ENCODE measurements at places on chromosomes 6 and 20.
A peak's percentile ranks its signal among the peaks of the same experiment; 100 is the strongest.

- peaks cover 23% of the 10 kb centered on the region for H3K4me1 ChIP-seq
- no peak for DNase-seq
- no peak overlapping the region for H3K27ac ChIP-seq
- no peak overlapping the region for H3K4me3 ChIP-seq
- peaks cover 4% of the 10 kb centered on the region for H3K27me3 ChIP-seq
- peaks cover 3% of the 10 kb centered on the region for H3K36me3 ChIP-seq
Observed at GRCh38 chr6:163408352-163408991, 6.0 kb upstream of the QKI start.

GRCh38 chr6:158416883-158417759, 104.9 kb downstream of the TULP4 start:
- no peak overlapping the region for H3K4me3 ChIP-seq
- H3K27me3 ChIP-seq: no peaks in the 10 kb centered on the region
- H3K4me1 ChIP-seq: no peaks in the 10 kb centered on the region
- H3K27ac ChIP-seq: no peak overlapping the region
- H3K36me3 ChIP-seq: peaks cover 22% of the 10 kb centered on the region
- DNase-seq: no peak

- no peaks in the 10 kb centered on the region for H3K27me3 ChIP-seq
- H3K4me1 ChIP-seq: peaks cover 21% of the 10 kb centered on the region
- no peak overlapping the region for H3K27ac ChIP-seq
- DNase-seq: no peak
- no peaks in the 10 kb centered on the region for H3K36me3 ChIP-seq
- H3K4me3 ChIP-seq: no peak overlapping the region
Observed at GRCh38 chr6:90369651-90370050, 73.0 kb upstream of the BACH2 start.

DNA sequence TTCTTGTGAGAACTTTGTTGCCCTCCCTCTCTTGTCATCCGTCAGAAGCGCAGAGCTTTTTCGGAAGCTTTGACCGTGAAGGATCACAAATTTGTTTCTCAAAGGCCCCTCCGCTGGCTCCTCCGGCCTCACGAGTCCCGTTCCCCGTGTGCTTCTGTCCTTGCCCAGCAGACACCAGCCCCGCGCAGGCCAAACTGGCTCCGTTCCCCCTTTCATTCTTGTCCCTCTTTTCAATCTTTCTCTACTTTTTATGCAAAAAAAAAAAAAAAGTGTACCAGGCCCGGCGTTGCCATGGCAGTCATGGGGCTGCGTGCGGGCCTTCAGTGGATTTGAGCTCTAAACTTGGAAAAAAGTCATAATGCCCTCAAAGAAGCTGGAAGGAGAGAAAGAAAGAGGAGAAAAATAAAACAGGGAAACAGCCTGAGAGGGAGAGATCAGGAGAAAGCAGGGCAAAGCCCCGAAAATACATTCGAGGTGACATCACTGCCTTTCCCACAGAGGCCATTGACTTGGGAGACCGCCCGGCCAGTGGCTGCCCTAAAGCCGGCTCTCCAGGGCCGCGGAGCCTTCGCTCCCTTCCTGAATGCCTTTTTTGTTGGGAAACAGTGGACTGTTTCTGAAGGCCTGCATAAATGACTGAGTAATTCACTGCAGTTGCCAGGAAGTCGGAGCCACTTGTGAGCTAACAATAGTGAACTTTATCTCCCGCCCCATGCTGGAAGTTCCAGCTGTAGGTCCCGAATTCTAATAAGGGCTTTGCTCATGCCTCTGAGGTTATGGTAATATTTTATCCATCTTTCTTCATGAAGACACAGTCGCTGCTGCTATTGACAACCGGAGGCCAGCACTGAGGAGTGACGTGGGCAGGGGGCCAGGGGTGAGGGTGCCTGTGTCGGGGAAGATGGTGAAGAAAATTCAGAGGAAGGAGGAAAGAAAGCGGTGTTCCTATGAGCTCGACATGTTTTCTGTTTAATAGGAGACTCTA, 670.9 kb downstream of the QKI start:
- peak overlapping the region; percentile 10 for H3K4me3 ChIP-seq
- H3K4me1 ChIP-seq: peaks cover 6% of the 10 kb centered on the region
- H3K36me3 ChIP-seq: no peaks in the 10 kb centered on the region
- no peak overlapping the region for H3K27ac ChIP-seq

GRCh38 chr6:41257369-41258195, 28.9 kb downstream of the TREM1 start:
- DNase-seq: no peak
- no peak overlapping the region for H3K4me3 ChIP-seq
- H3K4me1 ChIP-seq: peaks cover 8% of the 10 kb centered on the region
- no peak overlapping the region for H3K27ac ChIP-seq
- H3K27me3 ChIP-seq: peaks cover 2% of the 10 kb centered on the region
- peaks cover 2% of the 10 kb centered on the region for H3K36me3 ChIP-seq

- H3K27ac ChIP-seq: no peak overlapping the region
- no peak overlapping the region for H3K4me3 ChIP-seq
- DNase-seq: no peak
- no peaks in the 10 kb centered on the region for H3K36me3 ChIP-seq
Observed at GRCh38 chr20:57289391-57290177, 23.1 kb upstream of the BMP7 start.

GRCh38 chr6:32457054-32457453, 17.4 kb downstream of the HLA-DRA start:
- H3K4me3 ChIP-seq: no peak overlapping the region
- peaks cover 52% of the 10 kb centered on the region for H3K27me3 ChIP-seq
- H3K4me1 ChIP-seq: no peaks in the 10 kb centered on the region

GRCh38 chr20:2767768-2768631, 32.4 kb downstream of the CPXM1 start:
- peaks cover 7% of the 10 kb centered on the region for H3K4me1 ChIP-seq
- peaks cover 8% of the 10 kb centered on the region for H3K27me3 ChIP-seq
- DNase-seq: no peak
- H3K27ac ChIP-seq: no peak overlapping the region
- H3K36me3 ChIP-seq: no peaks in the 10 kb centered on the region
- H3K4me3 ChIP-seq: no peak overlapping the region

GRCh38 chr6:34305982-34306708, 57.3 kb upstream of the SMIM29 start:
- H3K4me1 ChIP-seq: peaks cover 3% of the 10 kb centered on the region
- H3K4me3 ChIP-seq: no peak overlapping the region
- no peak overlapping the region for H3K27ac ChIP-seq
- H3K36me3 ChIP-seq: no peaks in the 10 kb centered on the region
- DNase-seq: no peak

DNA sequence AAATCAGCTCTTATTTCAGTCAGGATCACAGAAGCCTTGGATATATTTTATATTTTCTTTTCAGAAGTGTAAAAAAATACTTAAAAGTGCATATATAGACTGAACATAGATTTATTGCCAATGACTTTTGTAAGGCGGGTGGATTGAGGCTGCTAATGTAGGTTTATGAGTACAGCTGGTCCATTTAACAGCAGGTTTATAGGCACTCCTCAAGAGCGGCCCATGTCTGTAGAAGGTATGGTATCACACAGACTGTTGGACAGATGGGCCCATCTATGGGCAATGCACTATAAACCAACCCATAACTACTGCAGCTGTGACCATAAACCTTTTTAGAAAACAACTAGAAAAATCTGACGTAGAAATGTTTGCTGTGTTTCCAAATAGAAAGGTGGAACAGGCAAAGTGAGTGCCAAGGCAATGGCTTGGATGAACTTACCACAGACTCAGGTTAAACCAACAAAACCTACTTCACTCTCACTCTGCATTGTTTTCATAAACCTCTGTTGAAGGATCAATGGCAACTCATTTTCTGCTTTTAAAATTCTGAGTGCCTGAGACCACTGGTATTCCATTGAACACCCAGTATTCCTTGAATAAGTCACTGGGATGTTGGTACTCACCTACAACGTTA, 170.6 kb upstream of the EYA4 start:
- H3K27me3 ChIP-seq: no peaks in the 10 kb centered on the region
- no peak for DNase-seq
- no peaks in the 10 kb centered on the region for H3K36me3 ChIP-seq
- H3K4me1 ChIP-seq: no peaks in the 10 kb centered on the region
- H3K4me3 ChIP-seq: no peak overlapping the region
- no peak overlapping the region for H3K27ac ChIP-seq

GRCh38 chr20:22962567-22963439, 72.3 kb upstream of the SSTR4 start:
- no peaks in the 10 kb centered on the region for H3K4me1 ChIP-seq
- H3K36me3 ChIP-seq: no peaks in the 10 kb centered on the region
- no peak for DNase-seq
- no peak overlapping the region for H3K27ac ChIP-seq
- peaks cover 4% of the 10 kb centered on the region for H3K27me3 ChIP-seq
- no peak overlapping the region for H3K4me3 ChIP-seq

GRCh38 chr6:37648465-37649330, 49.0 kb downstream of the MDGA1 start:
- no peak overlapping the region for H3K27ac ChIP-seq
- H3K4me1 ChIP-seq: peaks cover 20% of the 10 kb centered on the region
- H3K36me3 ChIP-seq: peaks cover 3% of the 10 kb centered on the region
- DNase-seq: peak; percentile 61

GRCh38 chr20:58352468-58352867, 36.6 kb upstream of the VAPB start:
- H3K27me3 ChIP-seq: no peaks in the 10 kb centered on the region
- peaks cover 15% of the 10 kb centered on the region for H3K36me3 ChIP-seq
- no peak overlapping the region for H3K4me3 ChIP-seq
- peak; percentile 19 for DNase-seq
- H3K27ac ChIP-seq: no peak overlapping the region

- DNase-seq: no peak
- peaks cover 20% of the 10 kb centered on the region for H3K27me3 ChIP-seq
- H3K4me3 ChIP-seq: no peak overlapping the region
- no peaks in the 10 kb centered on the region for H3K4me1 ChIP-seq
Observed at GRCh38 chr20:9989066-9989724, 45.6 kb upstream of the ANKEF1 start.

DNA sequence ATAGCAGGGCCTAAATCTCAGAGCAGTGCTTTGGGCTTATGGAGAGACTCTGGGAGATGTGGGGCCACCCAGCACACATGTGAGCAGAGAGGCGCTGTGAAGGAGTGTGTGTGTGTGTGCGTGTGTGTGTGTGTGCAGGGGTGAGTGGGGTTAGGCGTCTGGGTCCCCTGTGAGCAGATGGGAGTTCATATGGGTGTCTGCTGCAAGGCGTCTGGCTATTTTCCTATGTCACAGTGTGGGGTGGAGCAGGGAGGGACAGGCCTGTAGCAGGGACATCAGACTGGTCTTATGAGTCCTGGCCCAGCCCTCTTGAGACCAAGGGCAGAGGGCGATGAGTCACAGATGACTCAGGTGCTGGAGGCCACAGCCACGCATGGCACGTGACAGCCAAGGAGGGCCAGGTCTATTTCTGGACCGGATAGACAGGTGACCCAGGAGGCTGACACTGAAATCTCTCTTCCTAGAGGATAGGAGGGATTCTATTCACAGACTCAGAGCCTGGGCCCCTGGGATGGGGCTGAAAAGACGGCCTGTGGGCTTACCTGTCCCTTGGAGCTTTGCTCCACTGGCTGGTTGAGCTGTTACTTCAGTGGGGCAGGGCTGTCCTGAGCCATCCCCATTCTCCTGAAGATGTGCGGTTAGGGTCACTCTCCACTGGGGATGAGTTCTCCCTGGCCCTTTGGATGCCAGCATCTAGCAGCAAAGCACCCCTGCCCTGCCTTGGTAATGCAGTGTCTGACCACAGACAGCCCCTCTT, 28.9 kb downstream of the VEGFA start:
- H3K36me3 ChIP-seq: no peaks in the 10 kb centered on the region
- H3K4me3 ChIP-seq: no peak overlapping the region

DNA sequence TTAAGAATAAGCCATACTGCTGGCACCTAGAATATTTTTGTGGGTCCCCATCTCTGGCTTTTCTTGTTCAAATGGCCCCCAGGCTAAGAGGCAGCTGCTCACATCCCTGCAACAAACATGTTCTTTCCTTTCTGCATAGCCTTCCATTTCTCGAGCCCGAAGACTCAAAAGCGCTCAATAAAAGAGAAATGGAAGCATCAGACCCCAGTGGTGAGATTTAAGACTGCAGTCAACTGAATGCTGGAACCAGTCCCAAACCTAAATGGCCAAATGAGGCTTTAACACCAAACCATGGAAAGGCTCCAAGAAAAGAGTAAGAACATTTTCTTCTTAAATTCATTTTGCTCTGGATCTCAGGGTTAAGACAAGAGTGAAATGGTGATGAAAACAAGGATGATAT, 122.1 kb upstream of the TRAF3IP2 start:
- H3K27me3 ChIP-seq: no peaks in the 10 kb centered on the region
- H3K4me1 ChIP-seq: peaks cover 87% of the 10 kb centered on the region
- H3K36me3 ChIP-seq: peaks cover 73% of the 10 kb centered on the region
- DNase-seq: no peak

DNA sequence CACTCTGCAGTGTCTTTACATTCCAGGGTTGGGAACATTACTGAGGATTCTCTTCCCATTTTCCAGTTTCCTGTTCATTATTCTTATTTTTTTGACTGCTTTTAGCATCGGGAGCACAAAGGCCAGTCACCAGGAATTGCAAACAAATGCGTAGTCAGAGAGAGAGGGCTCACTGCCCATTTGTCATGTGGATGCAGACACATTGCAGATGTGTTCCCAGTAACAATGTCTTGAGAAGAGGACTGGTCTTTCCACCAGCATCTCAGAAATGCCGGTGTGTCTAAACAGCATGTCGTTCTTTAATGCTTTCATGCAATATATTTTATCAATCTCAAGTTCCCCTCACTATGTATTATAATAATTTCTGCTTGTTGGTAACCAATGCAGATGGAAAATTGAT, 952 bp upstream of the TAAR6 start:
- H3K27ac ChIP-seq: no peak overlapping the region
- no peak for DNase-seq
- H3K36me3 ChIP-seq: no peaks in the 10 kb centered on the region
- peaks cover 19% of the 10 kb centered on the region for H3K27me3 ChIP-seq
- H3K4me1 ChIP-seq: no peaks in the 10 kb centered on the region
- H3K4me3 ChIP-seq: no peak overlapping the region

- H3K4me1 ChIP-seq: peaks cover 69% of the 10 kb centered on the region
- DNase-seq: peak; percentile 68
- peaks cover 26% of the 10 kb centered on the region for H3K36me3 ChIP-seq
- H3K27me3 ChIP-seq: no peaks in the 10 kb centered on the region
- peak overlapping the region; percentile 90 for H3K27ac ChIP-seq
Observed at GRCh38 chr6:33427585-33428223, 7.8 kb downstream of the SYNGAP1 start.

- peaks cover 47% of the 10 kb centered on the region for H3K27me3 ChIP-seq
- peak overlapping the region; percentile 67 for H3K4me3 ChIP-seq
Observed at GRCh38 chr6:82362878-82363427, 664 bp upstream of the TPBG start.

GRCh38 chr6:142714951-142715785, 229.8 kb downstream of the HIVEP2 start:
- no peak overlapping the region for H3K27ac ChIP-seq
- peaks cover 8% of the 10 kb centered on the region for H3K36me3 ChIP-seq
- H3K4me1 ChIP-seq: peaks cover 5% of the 10 kb centered on the region
- DNase-seq: no peak
- peaks cover 1% of the 10 kb centered on the region for H3K27me3 ChIP-seq

DNA sequence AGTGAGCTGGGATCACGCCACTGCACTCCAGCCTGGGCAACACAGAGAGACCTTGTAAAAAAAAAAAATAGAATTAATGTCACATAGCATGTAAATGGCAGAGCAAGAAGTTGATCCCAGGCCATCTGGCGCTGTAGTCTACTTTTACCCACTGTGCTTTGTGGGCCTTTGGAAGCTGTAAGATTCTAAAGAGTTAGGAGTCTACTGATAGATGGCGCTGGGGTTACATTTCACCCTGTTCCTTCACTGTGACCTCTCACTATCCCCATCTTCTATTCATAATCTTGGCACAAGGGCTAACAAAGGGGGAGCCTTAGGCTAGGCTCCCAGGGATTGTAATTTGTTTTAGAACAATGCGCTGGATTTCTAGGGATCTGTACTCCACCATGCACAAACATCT, 24.4 kb downstream of the SIRPD start:
- no peak for DNase-seq
- no peak overlapping the region for H3K4me3 ChIP-seq
- H3K27me3 ChIP-seq: peaks cover 2% of the 10 kb centered on the region

Measured in activated CD8-positive, alpha-beta T cell treated with anti-CD3 and anti-CD28 coated beads for 36 hours (primary cell).